KBM-7 (cell line): ENCODE measurements at places on chromosomes 5 and 9.

DNA sequence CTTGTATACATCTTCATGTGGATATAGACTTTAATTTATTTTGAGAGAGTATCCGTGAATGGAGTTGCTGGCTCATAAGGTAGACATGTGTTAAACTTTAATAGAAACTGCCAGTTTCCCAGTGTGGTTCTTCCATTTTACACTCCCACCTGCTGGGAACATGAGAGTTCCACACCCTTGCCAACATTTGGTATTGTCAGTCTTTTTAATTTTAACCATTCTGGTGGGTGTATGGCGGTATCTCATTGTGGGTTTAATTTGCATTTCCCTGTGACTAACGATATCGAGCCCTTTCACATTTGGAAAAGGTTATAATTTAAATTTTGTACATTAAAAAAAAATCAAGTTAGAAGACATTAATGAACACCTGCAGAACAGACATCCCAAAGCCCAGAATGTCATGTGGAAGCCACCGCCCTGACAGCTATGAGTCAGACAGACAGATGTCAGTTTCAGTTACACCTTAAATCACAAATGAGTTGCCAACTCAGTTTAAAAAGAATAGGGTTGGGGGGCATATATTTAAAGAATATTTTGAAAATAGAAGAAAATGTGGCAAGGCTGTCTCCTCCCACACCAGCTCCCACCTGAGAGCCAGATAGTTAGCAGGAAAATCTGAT lies 36.9 kb downstream of the ANKRD33B start:
- no peak for DNase-seq

GRCh38 chr9:131622523-131622922 lies 77.2 kb downstream of the PRRT1B start:
- DNase-seq, result peak; percentile 37

DNA sequence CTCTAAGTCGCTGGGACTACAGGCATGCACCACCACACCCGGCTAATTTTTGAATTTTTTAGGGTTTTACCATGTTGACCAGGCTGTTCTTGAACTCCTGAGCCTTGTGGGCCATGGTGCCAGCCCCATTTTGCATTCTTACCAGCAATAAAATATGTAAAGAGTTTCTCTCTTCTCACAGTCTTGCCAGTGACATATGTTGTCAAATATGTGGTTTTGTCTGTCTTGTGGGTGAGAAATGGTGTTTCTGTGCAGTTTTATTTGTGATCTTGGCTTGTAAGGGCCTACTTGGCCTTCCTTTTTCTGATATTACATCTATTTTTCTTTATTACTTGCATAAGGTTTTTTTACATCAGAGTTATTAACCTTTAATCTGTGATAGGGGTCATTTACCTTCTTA lies 47.1 kb downstream of the SPIN1 start:
- no peak for DNase-seq

DNA sequence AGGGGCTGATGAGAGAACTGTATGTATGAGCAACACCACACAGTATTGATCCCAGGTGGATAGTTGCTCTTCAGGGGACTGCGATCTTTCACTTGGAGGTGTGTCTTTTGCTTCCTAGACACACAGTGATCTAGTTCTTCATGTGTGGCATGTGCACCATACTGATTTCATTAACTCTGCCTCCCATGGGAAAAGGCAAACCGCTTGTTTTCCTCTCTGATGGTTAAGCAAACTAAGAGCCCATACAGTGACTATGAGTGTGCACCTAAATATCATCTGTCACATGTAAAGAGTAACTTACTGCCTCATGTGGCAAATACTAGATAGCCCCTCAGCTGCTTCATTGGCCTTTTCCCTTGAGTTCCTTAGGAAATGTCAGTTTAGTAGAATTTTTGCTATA lies 147.3 kb downstream of the TLE4 start:
- no peak for DNase-seq

- DNase-seq, result no peak
Observed at GRCh38 chr5:167899490-167900070, 391.9 kb upstream of the WWC1 start.

DNA sequence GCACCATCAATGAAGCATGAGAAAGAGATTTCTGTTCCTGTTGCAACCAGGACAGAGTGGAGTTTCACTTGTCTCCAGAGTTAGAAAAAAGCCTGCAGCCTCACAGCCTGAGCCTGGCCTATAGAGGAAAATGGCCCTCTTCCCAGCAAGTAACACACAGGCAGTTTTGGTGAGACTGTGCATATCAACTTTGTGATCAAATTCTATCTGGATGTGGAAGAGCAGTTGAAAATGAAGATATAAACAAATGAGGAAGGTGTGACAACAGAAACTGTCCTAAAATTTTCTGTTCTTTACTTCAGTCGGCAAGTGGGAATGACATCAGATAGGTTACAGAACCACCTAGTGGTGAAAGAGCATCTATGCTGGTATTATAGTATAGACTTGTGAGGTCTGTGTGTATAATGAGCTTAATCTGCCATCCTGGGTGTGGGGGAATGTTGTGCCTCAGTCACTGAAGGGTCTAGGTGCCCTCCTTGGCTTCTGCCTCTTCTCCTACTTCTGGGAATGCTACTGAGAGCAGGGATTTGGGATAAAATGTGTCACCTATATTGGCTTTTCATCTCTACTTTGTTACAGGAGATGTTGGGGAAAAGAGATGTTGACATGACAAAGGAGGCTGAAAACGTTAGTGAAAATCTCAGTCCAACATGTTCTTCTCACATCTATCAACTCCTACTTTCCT lies 28.2 kb downstream of the YIPF5 start:
- peak; percentile 46 for DNase-seq

DNA sequence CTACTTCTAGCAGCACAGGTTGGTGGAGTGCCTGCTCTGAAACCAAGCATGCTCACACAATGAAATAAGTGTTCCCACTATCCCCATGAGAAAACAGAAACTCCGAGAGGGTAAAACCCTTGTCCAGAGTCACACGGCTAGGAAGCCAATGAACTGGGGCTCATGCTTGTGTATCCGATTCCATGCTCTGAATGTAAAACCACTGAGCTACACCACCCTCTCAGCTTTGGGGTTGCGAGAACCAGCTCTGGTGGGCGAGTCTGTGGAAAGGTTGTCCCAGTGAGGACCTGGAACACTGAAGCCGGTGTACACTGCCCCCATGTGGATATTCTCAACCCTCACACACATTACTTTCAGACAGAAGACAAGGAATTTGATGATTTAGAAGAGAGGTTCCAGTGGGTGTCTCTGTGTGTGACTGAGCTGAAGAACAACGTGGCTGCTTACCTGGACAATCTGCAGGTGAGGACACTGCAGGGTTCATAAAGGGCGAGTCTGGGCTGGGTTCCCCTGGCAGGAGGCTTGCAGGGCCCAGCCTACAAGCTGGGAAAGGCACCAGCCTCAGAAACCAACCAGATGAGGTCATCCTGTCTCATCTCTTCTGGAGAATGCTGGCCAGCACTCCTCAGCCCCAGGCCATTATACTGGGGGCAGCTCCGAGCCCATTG lies 37.4 kb downstream of the ARHGEF37 start:
- DNase-seq, result peak; percentile 65

- no peak for DNase-seq
Observed at GRCh38 chr9:84059936-84060335, 79.3 kb downstream of the RMI1 start.

DNA sequence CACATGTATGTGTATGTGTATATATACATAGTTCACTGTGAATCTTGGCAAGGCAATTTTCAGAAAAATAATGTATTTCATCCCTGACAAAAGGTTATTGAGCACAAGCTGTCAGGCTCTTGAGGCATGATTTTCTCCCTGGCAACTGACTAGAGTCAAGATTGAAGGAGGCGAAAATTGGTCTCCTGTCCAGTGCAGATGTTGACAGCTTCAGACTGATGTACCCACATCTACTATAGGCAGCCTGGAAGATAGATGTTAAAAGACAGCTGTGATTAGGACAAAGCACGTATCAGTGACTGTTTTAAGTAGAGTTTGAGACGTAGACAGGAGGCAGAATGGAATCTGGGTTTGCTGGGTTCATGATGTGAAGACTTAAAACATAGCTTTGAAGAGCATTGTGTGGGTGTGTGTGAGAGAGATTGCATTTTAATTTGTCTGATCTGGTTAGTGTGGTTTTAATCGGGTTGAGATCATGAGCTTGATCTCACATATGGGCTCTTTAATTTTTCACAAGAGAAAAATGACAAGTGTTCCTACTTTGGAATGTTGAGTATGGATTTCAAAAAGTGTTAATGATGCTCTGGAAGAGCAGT lies 39.1 kb downstream of the CTNNA1 start:
- DNase-seq, result no peak

DNA sequence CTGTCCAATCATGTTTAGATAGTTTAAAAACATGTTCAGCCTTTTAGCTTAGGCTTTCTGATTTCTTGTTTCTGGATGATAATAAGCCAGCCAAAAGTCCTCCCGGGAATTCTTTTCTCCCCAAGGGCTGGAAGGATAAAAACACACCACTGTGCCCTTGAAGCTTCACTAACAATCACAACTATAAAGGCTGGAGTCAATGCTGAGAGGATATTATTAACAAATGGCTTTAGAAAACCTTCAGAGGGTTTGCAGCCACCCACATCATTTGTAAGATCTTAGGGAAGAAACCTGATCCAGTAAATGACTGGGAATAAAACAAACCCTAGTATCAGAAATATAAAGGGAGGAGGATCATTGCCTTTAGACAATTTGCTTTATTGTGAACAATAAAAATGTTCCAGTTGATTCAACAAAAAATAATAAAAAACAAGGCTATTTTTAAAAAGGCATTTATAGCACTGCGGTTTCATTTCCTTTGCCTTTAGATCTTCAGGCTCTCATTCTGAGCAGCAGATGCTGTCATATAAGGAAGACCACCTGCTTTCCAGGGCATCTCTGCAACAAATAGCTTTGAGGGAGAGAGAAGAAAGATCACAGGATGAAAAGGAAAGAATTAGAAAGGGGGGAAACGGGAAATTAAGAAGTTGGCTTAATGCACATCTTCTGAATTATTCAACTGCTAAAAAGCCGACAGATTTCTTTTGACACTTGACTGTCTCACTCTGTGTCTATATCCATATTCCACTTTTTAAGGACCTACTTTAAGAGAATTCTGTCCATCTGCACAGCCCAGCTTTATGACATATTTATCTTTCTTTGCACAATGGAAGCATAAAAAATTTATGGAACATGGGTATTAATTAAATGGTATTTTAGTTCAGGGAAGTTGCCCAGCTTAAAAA lies 277.2 kb upstream of the SLC24A2 start:
- no peak for DNase-seq

GRCh38 chr5:134582281-134582680 lies 50.3 kb downstream of the SAR1B start:
- no peak for DNase-seq

GRCh38 chr9:73059247-73059646 lies 92.4 kb upstream of the ANXA1 start:
- no peak for DNase-seq

GRCh38 chr5:78264600-78264999 lies 29.9 kb downstream of the AP3B1 start:
- DNase-seq, result no peak
